ENCODE measurements at places on chromosomes 3 and 15.

DNA sequence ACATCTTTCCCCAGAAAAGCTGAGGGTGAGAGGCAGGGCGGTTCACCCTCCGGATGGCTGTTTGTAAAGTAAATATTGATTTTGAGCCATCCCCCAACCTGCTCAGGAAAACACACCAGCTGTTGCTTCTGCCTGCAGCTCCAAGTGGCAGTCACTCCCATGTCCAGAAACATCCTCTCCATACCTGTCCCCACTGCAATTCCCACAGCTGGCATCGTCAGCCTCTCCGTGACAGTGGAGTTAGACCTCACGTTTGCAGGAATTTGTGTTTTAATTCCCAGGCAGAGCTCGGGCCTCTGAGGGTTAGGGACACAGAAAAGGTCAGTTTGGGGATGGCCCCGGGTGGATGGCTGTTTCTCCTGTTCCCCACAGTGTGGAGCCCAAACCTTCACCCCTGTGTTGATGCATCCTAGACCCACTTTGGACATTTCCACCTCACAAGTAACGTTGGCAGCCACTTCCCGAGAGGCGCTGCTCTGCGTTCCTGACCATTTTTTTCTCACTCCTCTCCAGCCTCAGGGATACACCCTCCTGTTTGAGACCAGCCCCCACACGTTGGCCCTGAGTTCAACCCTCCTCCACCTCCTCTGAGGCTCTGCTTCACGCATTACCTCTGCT lies 11.8 kb upstream of the FAM174B start:
- DNase-seq: peak; percentile 31

GRCh38 chr3:135576751-135577150 lies 388.8 kb upstream of the PPP2R3A start:
- peak; percentile 68 for DNase-seq

GRCh38 chr3:106386050-106386449 lies 517.2 kb upstream of the CBLB start:
- no peak for DNase-seq

DNA sequence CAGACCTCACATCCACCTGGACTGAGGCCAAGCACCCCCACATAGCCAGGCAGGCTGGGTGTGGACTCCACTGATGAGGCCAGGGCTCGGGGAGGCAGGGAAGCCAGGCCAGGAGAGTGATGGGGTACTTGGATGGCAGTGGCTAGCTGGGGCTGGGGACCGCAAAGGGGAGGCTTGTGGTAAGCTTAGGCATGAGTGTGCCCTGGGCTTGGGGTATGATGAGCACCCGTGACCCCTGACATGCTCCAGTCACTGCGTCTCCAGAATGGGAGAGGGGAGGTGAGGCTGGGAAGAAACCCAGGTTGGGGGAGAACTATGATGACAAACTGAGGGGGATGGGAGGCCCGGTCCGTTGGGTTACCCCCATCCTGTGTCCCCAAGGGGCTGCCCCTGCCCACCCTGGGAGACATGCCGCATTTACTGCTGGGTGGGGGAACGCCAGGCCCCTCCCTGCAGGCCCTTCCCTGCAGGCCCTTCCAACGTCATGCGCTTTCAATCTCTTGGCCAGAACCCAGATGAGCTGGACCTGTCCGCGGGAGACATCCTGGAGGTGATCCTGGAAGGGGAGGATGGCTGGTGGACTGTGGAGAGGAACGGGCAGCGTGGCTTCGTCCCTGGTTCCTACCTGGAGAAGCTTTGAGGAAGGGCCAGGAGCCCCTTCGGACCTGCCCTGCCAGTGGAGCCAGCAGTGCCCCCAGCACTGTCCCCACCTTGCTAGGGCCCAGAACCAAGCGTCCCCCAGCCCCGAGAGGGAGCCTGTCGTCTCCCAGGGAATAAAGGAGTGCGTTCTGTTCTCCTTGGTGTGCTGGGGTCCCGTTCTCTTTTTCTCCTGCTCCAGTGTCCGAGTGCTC lies 34.1 kb downstream of the TSPAN3 start:
- no peak for DNase-seq
